Panc1 (cell line): ENCODE measurements at places on chromosomes 4 and X. TPM values are rescaled to one million over a fixed set of nuclear protein-coding genes. Genes with fewer than 3 reads are reported as not detected.

DNA sequence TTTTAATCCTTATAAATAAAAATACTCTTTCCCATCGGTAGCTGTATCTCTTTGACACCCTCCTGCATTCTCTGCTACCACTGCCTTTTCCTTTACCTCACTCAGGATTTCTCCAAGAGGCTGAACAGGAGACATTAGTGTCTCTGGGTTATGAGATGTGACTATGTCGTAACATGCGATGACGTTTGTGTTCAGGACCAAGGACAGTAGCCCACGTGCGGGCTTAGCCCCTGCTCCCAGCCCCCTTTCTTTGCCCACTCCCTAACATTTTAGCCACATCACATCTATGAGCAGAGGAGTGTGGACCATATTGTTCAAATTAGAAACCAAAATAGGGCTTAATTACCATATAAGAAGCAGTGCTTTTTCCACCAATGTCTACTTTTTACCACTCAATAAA is 369.3 kb downstream of the FBXW7 start:
- H3K27me3 ChIP-seq = no peaks in the 10 kb centered on the region
- no peak overlapping the region for H3K27ac ChIP-seq
- no peak overlapping the region for H3K4me3 ChIP-seq
- DNase-seq = no peak
- H3K4me1 ChIP-seq = no peaks in the 10 kb centered on the region

STS gene
- 2.0 TPM for total RNA-seq

DNA sequence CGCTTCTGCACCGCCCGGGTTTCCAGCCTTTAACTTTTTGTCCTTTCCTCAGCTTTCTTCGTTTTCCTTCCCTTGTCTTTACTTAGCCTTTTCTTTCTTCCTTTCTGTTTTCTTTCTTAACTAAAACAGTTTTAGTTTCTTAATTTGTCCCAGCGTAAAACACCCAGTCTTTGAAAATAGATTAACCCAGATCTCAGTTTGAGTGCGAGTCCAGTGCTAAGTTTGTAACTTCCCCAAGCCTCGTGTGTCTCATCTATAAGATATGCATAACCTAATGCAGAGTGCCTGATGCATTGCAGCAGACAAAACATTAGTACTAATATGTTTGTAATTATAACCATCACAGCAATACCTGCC is 460 bp upstream of the GEMIN8 start:
- peak overlapping the region; percentile 60 for H3K4me3 ChIP-seq
- DNase-seq = no peak
- H3K36me3 ChIP-seq = no peaks in the 10 kb centered on the region; the same call in 1 of the 2 replicates
- peak overlapping the region; percentile 81 for H3K27ac ChIP-seq

- no peaks in the 10 kb centered on the region for H3K4me1 ChIP-seq
- DNase-seq = no peak
- H3K27me3 ChIP-seq = no peaks in the 10 kb centered on the region
- H3K36me3 ChIP-seq = no peaks in the 10 kb centered on the region
These were observed 26.3 kb upstream of the DACH2 start for GRCh38 chrX:86121916-86122315.

P2RY8 gene
- 0.18 TPM for total RNA-seq

PNMA5 gene
- not detected for total RNA-seq

DNA sequence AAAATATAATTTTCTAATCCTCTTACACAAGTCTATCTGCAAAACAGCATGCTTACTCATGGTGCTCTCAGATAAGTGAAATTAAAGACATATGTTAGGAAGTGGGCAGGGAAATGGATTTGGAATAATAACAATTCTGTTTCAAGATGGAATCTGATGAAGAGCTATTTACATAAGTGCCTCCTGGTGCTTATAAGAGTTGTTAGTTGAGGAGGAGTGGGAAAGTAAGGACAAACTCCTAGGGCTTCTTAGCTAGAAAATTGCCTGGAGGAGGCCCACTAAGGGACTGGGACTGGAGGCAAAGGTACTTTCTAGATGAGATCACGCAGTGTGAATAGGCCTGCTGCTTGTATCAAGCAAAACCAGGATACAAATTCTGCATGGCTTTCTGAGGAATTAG is 939.8 kb downstream of the GLUD2 start:
- H3K4me3 ChIP-seq = no peak overlapping the region
- H3K27ac ChIP-seq = no peak overlapping the region
- H3K4me1 ChIP-seq = no peaks in the 10 kb centered on the region

GRCh38 chr4:155946486-155946885 is 7.2 kb downstream of the CTSO start:
- DNase-seq = no peak
- no peak overlapping the region for H3K27ac ChIP-seq
- no peaks in the 10 kb centered on the region for H3K27me3 ChIP-seq
- no peaks in the 10 kb centered on the region for H3K4me1 ChIP-seq
- H3K36me3 ChIP-seq = no peaks in the 10 kb centered on the region
- no peak overlapping the region for H3K4me3 ChIP-seq

- no peaks in the 10 kb centered on the region for H3K36me3 ChIP-seq
- no peak overlapping the region for H3K27ac ChIP-seq
- H3K27me3 ChIP-seq = no peaks in the 10 kb centered on the region
- no peaks in the 10 kb centered on the region for H3K4me1 ChIP-seq
- no peak for DNase-seq
- no peak overlapping the region for H3K4me3 ChIP-seq
These were observed 23.4 kb downstream of the WFS1 start for GRCh38 chr4:6293097-6293445.

CLGN gene
- 5.4 TPM for total RNA-seq

DNA sequence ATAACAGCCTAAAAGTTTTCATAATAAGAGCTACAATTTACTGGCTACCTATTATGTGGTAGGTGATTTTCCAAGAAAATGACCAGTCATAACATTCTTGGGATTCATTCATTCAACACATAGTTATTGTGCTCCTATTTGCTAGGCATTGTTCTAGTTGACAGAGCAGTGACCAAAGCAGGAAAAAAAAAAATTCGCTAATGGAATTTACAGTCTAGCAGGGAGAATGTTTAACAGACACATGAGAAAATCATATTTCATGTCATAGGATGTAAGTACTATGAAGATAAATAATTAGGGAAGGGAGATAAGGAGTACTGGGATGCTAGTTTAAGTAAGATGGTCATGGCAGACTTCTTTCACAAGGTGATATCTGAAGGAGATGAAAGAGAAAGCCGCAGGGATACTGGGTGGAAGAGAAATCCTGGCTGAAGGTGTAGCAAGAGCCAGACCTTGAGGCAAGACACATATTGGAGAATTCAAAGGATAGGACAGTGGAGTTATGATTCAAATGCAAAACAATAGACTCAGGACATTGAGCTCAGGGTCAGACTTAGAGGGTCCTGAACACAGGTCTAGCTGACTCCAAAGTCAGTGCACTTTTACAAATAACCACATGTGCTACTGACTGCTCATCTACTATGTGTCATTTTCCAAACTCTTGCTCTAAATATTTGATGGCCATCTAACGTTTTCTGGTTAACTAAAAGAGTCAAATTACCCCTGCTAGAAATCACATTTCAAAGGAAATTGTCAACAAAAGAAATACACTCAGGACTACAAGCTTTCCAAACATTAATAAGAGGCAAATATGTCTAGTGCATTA is 20.4 kb downstream of the SPCS3 start:
- no peak overlapping the region for H3K27ac ChIP-seq
- no peaks in the 10 kb centered on the region for H3K36me3 ChIP-seq
- no peak for DNase-seq
- no peaks in the 10 kb centered on the region for H3K4me1 ChIP-seq
- H3K27me3 ChIP-seq = no peaks in the 10 kb centered on the region

GRCh38 chr4:1644891-1645657 is 39.0 kb downstream of the FAM53A start:
- H3K27ac ChIP-seq = no peak overlapping the region
- H3K27me3 ChIP-seq = no peaks in the 10 kb centered on the region
- DNase-seq = no peak
- no peaks in the 10 kb centered on the region for H3K4me1 ChIP-seq

GRCh38 chr4:88212253-88212561 is 53.8 kb upstream of the ABCG2 start:
- H3K4me1 ChIP-seq = no peaks in the 10 kb centered on the region
- no peak overlapping the region for H3K27ac ChIP-seq
- no peaks in the 10 kb centered on the region for H3K36me3 ChIP-seq
- no peak overlapping the region for H3K4me3 ChIP-seq
- H3K27me3 ChIP-seq = no peaks in the 10 kb centered on the region; the same call in 1 of the 2 replicates

DNA sequence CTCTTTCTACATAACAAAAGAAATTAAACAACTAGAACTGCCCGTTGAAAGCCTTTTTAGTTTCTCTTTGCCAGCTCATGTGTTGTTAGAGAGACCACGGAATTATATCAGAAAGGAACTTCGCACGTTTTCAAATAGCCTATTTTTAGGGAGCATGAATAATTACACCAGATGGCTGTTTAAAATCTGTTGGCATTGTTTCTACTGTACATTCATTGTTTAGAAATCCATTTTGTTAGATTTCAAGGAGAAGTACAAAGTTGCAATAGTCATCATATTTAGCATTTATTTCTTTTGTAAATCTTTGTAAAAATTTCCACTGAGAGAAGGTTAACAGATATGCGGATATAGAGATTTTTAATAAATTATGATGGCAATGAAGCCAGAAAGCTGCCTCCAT is 403.0 kb upstream of the HS3ST1 start:
- H3K27ac ChIP-seq = no peak overlapping the region
- H3K4me3 ChIP-seq = no peak overlapping the region
- no peaks in the 10 kb centered on the region for H3K36me3 ChIP-seq
- no peaks in the 10 kb centered on the region for H3K4me1 ChIP-seq
- H3K27me3 ChIP-seq = no peaks in the 10 kb centered on the region
- no peak for DNase-seq

GLRA3 gene
- not detected for total RNA-seq

GRCh38 chr4:25402521-25402920 is 25.5 kb downstream of the ANAPC4 start:
- H3K27me3 ChIP-seq = no peaks in the 10 kb centered on the region
- H3K4me3 ChIP-seq = no peak overlapping the region
- no peak for DNase-seq
- H3K27ac ChIP-seq = no peak overlapping the region

DNA sequence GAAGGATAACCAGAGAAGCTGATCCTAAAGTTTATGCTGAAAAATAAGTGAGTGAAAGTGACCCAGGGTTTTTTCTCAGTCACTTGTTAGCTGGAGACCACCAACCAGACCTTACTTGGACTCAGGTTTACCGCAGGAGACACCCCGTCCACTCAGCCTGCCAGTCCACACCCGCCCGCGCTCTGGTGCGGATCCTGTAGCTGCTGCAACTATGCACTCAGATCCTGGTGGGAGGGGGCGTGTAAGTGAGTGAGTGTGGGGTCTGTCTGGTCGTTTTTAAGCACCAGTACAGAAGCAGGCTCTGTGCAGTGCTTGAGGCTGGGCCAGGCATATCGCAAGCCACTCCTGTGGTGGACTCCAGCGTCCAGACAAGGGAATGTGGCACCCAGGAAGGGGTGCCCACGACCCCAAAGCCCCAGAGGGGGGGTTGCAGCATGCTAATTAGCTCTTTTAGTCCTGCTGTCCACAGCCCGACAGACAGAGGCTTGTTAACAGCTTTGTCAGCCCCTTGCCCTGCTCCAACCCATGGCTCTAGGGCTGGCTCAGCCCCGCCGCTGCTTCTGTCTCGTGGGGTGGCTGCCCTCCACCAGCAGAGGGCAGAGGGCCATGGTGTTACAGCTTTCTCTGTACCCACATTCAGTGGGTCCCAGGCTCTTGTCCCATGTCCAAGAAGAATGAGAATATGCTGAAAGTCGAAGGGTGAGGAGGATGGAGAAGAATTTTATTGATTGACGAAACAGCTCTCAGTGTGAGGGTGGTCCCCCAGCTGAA is 40.4 kb upstream of the PPP1R2C start:
- H3K27ac ChIP-seq = no peak overlapping the region
- no peaks in the 10 kb centered on the region for H3K27me3 ChIP-seq

PCDH11X gene
- not detected for total RNA-seq

DNA sequence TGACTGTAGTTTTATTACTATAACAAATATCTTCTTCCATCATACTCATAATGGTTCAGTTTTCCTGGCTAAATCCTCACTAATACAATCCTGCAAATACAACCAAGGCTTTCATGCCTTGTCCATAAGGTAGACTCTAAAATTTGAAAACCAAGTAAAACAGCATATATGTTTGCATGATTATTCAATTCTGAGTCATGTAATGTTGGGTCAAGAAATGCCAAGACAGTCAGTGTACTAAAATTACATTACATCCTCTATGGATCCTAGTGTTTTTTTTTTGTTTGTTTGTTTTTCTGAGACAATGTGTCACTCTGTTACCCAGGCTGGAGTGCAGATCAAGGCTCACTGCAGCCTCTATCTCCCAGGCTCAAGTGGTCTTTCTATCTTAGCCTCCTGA is 38.6 kb upstream of the TEX13D start:
- no peaks in the 10 kb centered on the region for H3K36me3 ChIP-seq
- no peak overlapping the region for H3K4me3 ChIP-seq
- no peak overlapping the region for H3K27ac ChIP-seq
- 0 out of 2 replicates have a peak, but pooled peaks cover 2% of the 10 kb centered on the region for H3K27me3 ChIP-seq

DNA sequence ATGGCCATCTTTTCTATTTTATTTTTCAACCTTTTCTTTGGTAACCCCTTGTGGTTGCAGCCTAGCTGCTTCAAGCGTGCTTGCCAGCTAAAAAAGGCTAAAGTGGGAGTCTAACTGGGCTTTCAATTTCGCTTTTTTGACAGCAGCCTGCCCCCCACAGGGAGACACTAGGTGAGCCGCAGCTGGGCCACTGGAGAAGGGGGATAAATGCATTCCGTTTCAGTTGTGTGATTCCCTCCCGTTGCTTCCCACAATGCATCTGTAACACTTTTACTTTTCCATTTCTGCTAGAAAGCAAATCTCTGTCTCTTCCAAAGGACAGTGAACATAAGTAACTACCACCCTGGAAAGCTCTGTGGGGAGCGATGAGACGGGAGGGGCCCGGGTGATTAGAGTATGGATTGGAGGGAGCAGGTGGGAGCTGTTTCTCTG is 86.3 kb upstream of the RAPGEF2 start:
- H3K4me1 ChIP-seq = no peaks in the 10 kb centered on the region

GRCh38 chr4:86926435-86927086 is 8.2 kb upstream of the AFF1 start:
- H3K4me1 ChIP-seq = no peaks in the 10 kb centered on the region
- H3K27me3 ChIP-seq = no peaks in the 10 kb centered on the region
- no peak overlapping the region for H3K27ac ChIP-seq
- H3K36me3 ChIP-seq = no peaks in the 10 kb centered on the region; the same call in 1 of the 2 replicates

- DNase-seq = no peak
- no peak overlapping the region for H3K27ac ChIP-seq
- peaks cover 4% of the 10 kb centered on the region for H3K4me1 ChIP-seq
- H3K36me3 ChIP-seq = no peaks in the 10 kb centered on the region
These were observed 38.6 kb downstream of the TSC22D3 start for GRCh38 chrX:107736781-107737531.

GRCh38 chr4:71444395-71444794 is 105.6 kb downstream of the SLC4A4 start:
- no peaks in the 10 kb centered on the region for H3K4me1 ChIP-seq
- H3K4me3 ChIP-seq = no peak overlapping the region
- no peak for DNase-seq
- H3K36me3 ChIP-seq = no peaks in the 10 kb centered on the region
- H3K27me3 ChIP-seq = no peaks in the 10 kb centered on the region

ZNF157 gene
- not detected for total RNA-seq
